Uterus (tissue), 4 donors: ENCODE measurements at places on chromosomes 4 and X. TPM values are rescaled to one million over a fixed set of nuclear protein-coding genes. Genes with fewer than 3 reads are reported as not detected.

DNA sequence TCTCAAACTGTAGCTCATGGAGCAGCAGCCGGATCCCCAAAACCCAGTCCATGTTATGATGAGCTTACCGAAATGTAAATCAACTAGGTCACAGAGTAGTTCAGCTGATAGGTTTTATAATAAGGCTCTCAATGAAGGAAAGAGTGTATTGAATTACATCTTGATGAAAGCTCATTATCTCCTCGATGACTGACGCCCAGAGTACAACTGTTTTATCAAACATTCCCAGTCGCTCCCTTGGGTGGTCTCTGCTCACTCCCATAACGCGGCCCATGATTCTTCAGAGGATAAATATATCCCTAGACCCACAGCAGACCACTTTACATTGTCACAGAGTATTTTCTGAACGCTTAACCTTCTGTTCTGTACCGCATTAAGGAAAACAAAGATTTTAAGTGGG lies 452.3 kb upstream of the GALNT7 start:
- H3K36me3 ChIP-seq: no peaks in the 10 kb centered on the region
- H3K27ac ChIP-seq: no peak overlapping the region
- DNase-seq: no peak
- no peak overlapping the region for H3K4me3 ChIP-seq
- no peaks in the 10 kb centered on the region for H3K4me1 ChIP-seq

- DNase-seq: no peak
- H3K4me1 ChIP-seq: no peaks in the 10 kb centered on the region
- H3K4me3 ChIP-seq: no peak overlapping the region
- no peaks in the 10 kb centered on the region for H3K27me3 ChIP-seq
Measured at GRCh38 chrX:24264383-24264782, 49.5 kb downstream of the SUPT20HL2 start.

GRCh38 chrX:83759872-83760271 lies 101.1 kb upstream of the CYLC1 start:
- H3K27me3 ChIP-seq: no peaks in the 10 kb centered on the region
- no peaks in the 10 kb centered on the region for H3K4me1 ChIP-seq
- no peaks in the 10 kb centered on the region for H3K36me3 ChIP-seq
- H3K4me3 ChIP-seq: no peak overlapping the region
- H3K27ac ChIP-seq: no peak overlapping the region
- DNase-seq: no peak

The TRPC5OS gene
- not detected for total RNA-seq

DNA sequence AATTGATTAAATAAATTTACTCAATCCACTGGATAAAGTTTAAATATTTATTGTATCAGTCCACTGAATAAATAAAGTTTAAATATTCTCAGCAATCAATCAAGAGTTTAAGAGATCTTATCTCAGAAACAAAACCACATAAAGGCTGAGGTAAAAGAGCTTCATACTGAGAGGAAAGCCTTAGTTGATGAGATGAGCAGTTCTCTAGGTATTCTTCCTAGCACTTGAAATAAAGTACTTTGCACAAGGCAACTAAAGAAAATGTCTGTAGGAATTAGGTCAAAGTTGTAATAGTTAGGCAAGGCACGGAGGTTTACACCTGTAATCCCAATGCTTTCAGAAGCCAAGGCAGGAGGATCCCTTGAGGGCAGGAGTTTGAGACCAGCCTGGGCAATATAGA lies 63.5 kb downstream of the UCHL1 start:
- H3K27me3 ChIP-seq: no peaks in the 10 kb centered on the region
- H3K4me3 ChIP-seq: no peak overlapping the region
- no peaks in the 10 kb centered on the region for H3K4me1 ChIP-seq

The ZNF732 gene
- total RNA-seq: not detected

The GPR34 gene
- 11.2 TPM for total RNA-seq

GRCh38 chr4:87911252-87911774 lies 64.2 kb upstream of the SPP1 start:
- no peak for DNase-seq
- H3K27ac ChIP-seq: peak overlapping the region; percentile 37
- H3K4me3 ChIP-seq: no peak overlapping the region

The DRD5 gene
- not detected for total RNA-seq

GRCh38 chr4:179624768-179625181 lies 2182.5 kb upstream of the AGA start:
- no peak for DNase-seq
- no peak overlapping the region for H3K4me3 ChIP-seq
- H3K27ac ChIP-seq: no peak overlapping the region
- no peaks in the 10 kb centered on the region for H3K36me3 ChIP-seq
- no peaks in the 10 kb centered on the region for H3K4me1 ChIP-seq

The TEX13C gene
- not detected for total RNA-seq

DNA sequence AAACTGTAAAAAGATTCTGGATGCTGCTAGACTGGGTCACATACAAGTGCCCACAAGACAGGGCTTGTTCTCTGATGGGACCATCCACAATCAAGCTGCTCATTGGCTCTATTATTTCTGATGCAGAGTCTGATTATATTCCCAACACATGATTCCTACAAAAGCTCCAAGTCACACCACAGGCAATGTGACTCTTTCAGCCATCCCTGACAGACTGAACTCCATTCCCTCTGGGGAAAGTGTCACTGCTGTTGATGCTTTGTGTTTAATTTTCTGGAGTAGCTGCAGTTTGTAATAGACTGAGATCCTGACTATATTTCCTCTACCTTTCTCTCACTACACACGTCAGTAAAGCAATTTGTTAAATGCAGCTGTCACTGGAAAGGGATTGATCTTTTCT lies 55.4 kb upstream of the BCLAF3 start:
- H3K4me1 ChIP-seq: no peaks in the 10 kb centered on the region
- no peak for DNase-seq
- H3K4me3 ChIP-seq: no peak overlapping the region
- no peaks in the 10 kb centered on the region for H3K27me3 ChIP-seq
- no peaks in the 10 kb centered on the region for H3K36me3 ChIP-seq

DNA sequence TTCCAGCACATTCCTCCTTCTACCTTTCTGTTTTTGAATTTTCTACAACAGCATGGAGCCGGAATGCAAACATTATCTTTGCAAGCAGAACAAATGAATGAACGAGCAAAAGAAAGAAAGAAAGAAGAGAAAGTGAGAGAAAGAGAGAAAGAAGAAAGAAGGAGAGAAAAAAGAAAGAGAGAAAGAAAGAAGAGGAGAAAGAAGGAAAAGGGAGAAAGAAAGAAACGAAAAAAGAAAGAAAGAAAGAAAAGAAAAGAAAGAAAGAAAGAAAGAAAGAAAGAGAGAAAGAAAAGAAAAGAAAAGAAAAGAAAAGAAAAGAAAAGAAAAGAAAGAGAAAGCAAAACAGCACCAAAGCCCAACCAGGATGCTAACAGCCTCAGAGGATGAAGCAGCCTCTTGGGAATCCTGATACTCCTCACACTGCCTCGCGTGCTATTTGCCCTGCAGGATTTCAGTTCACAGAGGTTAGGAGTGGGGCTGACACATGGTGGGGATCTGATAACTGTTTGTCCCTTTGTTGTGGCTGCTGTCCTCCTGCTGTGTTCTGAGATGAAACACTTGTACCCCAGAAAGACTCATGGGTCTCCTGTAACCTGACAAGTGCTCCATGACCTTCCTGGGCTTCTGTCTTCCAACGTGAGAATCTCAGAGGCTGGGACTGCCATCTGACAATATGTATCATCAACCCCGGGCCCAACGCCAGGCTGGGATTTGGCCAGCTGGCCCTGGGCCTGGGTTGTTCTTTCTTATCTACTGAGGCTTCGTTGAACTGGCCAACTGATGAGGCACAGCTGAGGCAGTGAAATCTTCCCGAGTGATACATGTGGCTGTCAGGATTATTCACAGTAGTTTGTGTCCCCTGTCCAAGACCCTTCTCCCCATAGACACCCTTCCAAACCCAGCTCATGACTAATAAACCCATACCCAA lies 61.0 kb downstream of the SEPSECS start:
- no peaks in the 10 kb centered on the region for H3K36me3 ChIP-seq
- no peak overlapping the region for H3K4me3 ChIP-seq
- no peaks in the 10 kb centered on the region for H3K4me1 ChIP-seq
- peak overlapping the region; percentile 18 for H3K27ac ChIP-seq
- peak; percentile 87 for DNase-seq

DNA sequence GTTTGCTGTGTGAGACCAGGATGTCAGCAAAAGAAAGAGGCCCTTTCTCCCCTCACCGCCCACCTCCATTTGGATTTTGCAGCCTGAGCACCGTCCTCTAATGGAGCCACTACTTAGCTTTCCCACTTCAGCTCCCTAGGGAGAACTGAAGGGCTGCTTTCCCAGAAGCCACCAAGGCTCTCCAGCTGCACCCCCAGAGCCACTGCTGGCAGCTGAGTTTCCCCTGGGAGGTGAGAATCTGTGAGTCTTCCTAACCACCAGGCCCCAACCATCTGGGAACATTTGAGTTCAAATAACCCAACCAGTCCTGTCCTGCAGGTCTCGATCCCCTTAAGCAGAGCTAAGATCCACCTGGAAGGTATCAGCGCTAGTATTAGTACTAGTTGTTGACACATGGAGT lies 173.1 kb upstream of the USP9X start:
- no peaks in the 10 kb centered on the region for H3K36me3 ChIP-seq
- H3K27ac ChIP-seq: no peak overlapping the region
- no peaks in the 10 kb centered on the region for H3K4me1 ChIP-seq
- DNase-seq: no peak
- no peaks in the 10 kb centered on the region for H3K27me3 ChIP-seq
- no peak overlapping the region for H3K4me3 ChIP-seq

DNA sequence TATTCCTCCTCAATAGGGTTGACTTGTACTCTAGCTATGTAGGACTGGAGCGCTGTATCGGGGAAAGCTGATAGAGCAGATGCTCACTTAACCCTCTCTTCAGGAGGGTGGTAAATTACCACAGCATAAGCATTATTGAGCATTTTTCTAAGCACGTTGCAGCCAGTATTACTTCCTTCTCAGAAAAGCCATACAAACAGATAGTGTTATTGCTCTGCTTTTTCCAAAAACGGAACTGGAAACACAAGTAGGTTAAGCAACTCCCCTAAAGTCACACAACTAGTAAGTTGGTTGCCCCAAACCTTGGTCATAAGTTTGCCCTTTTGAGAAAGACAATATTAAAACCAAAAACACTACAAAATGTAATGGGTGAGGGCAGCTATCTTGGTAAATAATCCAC lies 73.9 kb downstream of the REELD1 start:
- no peak overlapping the region for H3K27ac ChIP-seq
- H3K36me3 ChIP-seq: no peaks in the 10 kb centered on the region
- no peak overlapping the region for H3K4me3 ChIP-seq
- DNase-seq: no peak
